ENCODE measurements at places on chromosomes 3 and 15.

DNA sequence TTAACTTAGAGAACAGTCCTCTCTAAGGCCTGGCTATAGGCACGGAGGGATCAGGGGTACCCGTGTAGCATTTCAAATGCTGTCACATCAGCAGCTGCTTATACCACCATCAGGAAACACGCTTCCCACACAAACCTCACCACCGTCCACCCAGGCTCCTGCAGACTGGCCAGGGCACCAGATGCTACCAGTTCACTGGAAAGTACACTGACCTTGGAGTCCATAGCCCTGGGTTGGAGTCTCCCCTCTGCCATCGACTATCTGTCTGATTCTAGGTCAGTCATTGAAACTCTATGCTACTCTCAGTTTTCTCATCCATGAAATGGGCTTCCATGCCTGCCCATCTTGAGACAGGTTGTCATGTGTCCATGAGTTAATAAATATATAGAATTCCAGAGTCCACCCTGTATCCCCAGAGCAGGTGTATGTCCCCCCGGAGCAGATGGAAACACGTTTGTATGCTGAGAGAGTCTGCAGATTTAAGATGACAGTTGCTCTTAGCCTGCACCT lies 156.0 kb upstream of the SMAD3 start:
- DNase-seq, result no peak

DNA sequence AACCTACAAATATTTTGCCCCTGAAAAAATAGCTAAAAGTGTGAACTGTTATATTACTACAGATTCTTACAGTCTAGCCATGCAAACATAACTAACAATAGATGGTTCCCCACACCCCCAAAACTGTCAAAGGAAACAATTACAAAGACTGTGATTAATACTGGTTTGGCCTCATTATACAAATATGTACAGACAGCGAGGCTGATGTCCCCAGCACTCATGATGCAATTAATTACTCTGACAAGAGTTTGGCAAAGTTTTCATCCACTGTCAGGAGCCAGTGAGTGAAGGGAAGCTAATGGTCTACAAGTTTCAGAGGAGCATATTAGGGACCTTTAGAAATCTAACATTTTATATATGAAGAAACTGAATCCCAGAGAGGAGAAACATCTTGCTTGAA lies 61.0 kb downstream of the HMG20A start:
- DNase-seq, result no peak

- no peak for DNase-seq
Measured at GRCh38 chr15:37880009-37880834, 54.2 kb upstream of the TMCO5A start.

GRCh38 chr15:63318344-63318743 lies 40.9 kb downstream of the APH1B start:
- DNase-seq, result no peak

DNA sequence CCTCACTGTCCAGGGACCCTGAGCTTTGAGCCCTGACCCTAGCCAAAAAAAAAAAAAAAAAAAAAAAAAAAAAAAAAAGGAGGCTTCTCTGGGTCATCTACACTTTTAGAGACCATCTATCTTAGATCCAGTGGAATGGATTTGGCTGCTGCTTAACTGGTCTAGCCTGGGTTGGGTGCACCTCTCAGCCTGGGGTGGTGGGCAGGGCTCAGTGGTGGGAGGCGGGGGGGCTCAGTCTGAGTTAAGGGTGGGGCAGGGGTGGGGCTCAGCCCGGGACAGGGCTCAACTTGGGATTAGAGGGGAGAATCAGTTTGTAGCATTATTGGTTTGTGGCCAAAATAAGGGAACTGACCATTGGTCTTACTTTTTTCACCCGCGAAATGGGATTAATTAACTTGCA lies 139.2 kb downstream of the TPRA1 start:
- no peak for DNase-seq

- DNase-seq, result no peak
Measured at GRCh38 chr15:91281947-91282346, 181.9 kb downstream of the SV2B start.

GRCh38 chr3:53806182-53807116 lies 39.8 kb downstream of the CHDH start:
- DNase-seq, result no peak

- no peak for DNase-seq
Measured at GRCh38 chr15:50390554-50391264, 33.5 kb upstream of the USP8 start.

GRCh38 chr3:69197922-69198530 lies 75.6 kb upstream of the LMOD3 start:
- no peak for DNase-seq

DNA sequence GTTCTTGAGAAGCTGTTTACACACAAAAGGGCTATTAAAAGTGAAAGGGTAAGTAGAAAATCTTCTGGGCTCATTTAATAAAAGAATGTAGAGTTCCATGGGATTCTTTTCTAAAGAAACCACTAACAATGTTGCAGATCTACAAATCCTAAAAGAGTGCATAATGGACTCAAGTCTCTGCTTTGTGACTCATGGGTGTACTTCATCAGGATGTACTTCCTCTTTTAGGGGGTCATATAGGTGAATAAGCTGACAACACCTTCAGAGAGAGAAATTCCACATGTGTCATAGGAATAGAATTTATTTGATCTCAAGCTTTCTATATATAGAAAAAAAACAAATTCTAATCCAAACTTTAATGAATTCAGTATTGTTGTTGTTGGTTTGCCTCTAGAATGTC lies 355.5 kb downstream of the TIGIT start:
- DNase-seq, result no peak

GRCh38 chr3:195692354-195692685 lies 28.5 kb upstream of the MUC20 start:
- DNase-seq, result no peak

DNA sequence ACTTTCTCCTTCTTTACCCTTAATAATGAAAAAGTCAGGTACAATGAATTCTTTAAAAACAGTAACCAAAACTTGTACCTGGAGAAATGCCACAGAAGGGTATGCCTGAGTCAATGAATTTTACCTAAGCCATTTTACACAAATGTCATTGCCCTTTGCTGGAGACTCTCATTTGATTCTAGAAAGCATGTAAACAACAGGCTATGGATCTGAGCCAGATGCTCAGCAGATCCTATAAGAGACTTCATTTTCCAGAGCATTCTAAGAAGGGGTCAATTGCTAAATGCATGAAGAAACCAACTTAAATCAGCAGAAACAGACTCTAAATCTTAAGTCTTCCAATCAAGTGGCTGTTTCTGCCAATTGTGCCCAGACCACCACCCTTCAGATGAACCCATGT lies 83.8 kb upstream of the GALNT15 start:
- no peak for DNase-seq

DNA sequence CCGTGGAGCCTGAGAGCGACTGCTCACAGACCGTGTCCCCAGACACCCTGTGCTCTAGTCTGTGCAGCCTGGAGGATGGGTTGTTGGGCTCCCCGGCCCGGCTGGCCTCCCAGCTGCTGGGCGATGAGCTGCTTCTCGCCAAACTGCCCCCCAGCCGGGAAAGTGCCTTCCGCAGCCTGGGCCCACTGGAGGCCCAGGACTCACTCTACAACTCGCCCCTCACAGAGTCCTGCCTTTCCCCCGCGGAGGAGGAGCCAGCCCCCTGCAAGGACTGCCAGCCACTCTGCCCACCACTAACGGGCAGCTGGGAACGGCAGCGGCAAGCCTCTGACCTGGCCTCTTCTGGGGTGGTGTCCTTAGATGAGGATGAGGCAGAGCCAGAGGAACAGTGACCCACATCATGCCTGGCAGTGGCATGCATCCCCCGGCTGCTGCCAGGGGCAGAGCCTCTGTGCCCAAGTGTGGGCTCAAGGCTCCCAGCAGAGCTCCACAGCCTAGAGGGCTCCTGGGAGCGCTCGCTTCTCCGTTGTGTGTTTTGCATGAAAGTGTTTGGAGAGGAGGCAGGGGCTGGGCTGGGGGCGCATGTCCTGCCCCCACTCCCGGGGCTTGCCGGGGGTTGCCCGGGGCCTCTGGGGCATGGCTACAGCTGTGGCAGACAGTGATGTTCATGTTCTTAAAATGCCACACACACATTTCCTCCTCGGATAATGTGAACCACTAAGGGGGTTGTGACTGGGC lies 7.3 kb downstream of the FAM131A start:
- DNase-seq, result no peak

- DNase-seq, result no peak
Measured at GRCh38 chr3:189720736-189721417, 89.7 kb downstream of the TP63 start.

- DNase-seq, result peak; percentile 61
Measured at GRCh38 chr3:197183582-197183981, 114.8 kb downstream of the DLG1 start.

- no peak for DNase-seq
Measured at GRCh38 chr3:59680919-59681318, 631.1 kb upstream of the CFAP20DC start.

DNA sequence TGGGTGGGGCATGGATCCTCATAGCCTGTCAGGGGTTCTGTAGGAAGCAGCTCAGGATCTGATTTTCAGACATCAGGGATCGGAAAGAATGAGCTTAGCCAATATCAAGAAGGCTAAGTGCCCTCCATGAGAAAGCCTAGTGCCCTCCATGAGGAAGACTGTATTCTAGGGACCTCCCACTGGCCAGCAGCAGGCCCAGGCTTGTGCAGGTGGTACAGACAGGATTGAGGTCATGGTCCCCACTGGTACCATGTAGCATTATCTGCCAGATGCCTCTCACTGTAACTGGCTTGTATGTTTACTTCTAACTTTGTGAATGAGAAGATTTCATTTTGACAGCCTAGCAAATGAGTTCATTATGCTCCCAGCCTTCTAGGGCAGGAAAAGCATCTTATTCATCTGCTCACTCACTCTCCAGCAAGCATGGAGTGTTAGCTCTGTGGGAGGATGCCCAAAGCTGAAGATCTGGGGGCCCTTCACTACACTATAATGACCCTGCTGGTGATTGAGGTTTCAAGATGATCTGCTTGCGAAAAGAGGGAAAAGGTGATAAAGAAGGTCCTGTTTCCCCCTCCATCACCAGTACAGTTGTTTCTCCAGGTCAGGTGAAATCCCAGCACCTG lies 7.5 kb downstream of the EPHB1 start:
- no peak for DNase-seq

GRCh38 chr3:138588445-138588844 lies 5.6 kb downstream of the CEP70 start:
- no peak for DNase-seq

GRCh38 chr3:71926262-71926600 lies 141.3 kb upstream of the PROK2 start:
- DNase-seq, result no peak

GRCh38 chr3:120524171-120524923 lies 71.8 kb upstream of the NDUFB4 start:
- no peak for DNase-seq

- no peak for DNase-seq
Measured at GRCh38 chr3:136943436-136943835, 14.3 kb upstream of the IL20RB start.

DNA sequence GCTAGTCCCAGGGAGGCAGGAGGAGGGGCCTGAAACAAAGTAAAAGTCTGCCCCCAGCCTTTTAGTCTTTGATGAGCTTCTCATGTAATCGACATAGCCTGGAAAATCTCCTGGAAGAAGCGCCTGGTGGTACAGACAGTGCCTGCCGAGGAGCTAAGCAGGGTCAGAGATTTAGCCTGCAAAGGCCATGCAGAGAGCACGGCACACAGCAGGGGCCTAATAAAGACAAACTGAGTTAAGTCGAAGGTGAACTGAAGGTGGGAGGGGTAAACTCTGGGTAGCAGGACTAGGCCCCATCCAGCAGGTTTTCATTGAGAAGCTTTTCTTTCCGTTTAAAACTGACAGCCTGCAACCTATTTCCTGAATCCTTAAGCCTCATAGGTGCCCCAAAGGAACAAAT lies 115.5 kb upstream of the ABHD17C start:
- DNase-seq, result no peak

GRCh38 chr3:110686701-110687100 lies 384.9 kb upstream of the NECTIN3 start:
- no peak for DNase-seq

- no peak for DNase-seq
Measured at GRCh38 chr3:178771511-178771910, 235.3 kb downstream of the KCNMB2 start.

DNA sequence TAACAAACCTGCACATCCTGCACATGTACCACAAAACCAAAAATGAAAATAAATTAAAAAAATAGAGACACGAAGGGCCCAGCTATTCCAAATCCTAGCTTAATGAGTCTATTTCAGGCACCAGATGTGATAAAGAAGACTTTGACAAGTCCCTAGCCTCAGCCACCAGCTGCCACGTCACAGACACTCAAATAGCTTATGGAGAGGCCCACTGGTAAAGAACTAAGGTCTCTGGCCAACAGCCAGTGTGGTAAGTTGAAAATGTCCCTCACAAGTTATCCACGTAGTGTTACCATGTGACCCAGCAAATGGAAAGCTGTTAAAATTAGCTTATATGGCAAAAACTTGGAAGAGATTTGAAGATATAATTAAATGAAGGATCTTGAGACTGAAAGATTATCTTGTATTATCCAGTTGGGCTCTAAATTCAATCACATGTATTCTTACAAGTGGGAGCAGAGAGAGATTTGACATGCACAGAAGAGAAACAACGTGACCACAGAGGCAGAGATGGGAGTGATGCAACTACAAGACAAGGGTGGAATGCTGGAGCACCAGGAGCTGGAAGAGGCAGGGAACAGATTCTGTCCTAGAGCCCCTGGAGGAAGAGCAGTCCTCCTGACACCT lies 10.9 kb downstream of the ACSBG1 start:
- no peak for DNase-seq

GRCh38 chr15:52667597-52667996 lies 11.6 kb downstream of the ATOSA start:
- no peak for DNase-seq

- DNase-seq, result no peak
Measured at GRCh38 chr15:101148166-101148880, 103.5 kb downstream of the CHSY1 start.

DNA sequence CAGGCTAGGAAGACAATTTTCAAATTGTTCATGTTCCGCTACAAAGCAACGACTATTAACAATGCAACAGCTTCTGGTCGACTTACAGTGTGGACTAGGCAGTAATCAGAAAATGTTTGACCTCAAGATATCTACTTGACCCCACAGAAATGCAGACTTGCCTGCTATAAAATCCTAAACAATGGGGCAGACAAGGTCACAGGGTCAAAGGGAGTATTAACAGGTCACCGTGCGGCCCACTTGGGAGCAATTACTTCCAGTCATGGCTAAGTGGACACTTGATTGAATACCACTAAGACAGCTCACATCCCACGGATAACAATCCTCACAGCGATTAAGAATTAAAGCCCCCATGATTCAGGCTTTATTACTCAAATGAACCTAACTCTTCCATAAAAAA lies 58.9 kb downstream of the FOXP1 start:
- no peak for DNase-seq

GRCh38 chr3:72633121-72633520 lies 215.1 kb downstream of the SHQ1 start:
- DNase-seq, result no peak

DNA sequence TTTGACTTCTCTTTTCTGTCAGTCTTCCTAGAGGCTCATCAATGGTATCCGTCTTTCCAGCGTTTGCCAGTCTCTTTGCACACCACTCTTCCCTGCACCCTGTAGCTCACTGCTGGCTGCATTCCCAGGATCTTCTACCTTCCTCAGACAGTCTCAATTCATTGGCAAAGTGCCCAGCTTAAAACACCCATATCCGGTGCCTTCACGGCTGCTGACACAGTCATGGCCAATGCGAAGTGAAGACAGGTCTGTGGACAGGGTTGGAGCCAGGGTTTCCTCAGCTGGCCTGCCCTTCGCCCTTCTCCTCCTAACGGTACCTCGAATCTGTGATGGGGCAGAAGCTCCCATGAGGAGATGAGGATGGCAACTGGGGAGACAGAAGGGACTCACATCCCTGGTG lies 36.1 kb downstream of the PTH1R start:
- DNase-seq, result peak; percentile 54

GRCh38 chr15:88388686-88389085 lies 78.5 kb downstream of the MRPL46 start:
- no peak for DNase-seq
